ENCODE measurements at places on chromosomes 6 and 20.

DNA sequence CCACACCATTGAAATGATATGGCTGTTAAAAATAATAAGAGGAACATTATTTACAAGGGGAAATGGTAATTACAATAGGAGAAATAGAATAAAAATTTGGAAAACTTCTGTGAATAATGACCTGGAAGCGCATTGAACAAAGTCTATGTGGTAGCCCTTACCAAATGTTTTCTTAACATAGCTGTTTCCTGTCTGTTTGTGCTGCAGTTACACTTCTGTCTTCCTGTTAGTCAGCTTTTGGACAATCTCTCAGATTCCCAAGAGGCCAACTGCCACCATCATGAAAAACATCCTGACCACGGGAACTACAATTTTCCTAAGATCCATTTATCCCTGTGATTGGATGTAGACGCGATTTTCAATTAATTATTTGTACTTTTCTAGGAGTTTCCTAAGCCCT, 754.4 kb upstream of the MARCKS start:
- no peak overlapping the region for H3K4me3 ChIP-seq
- no peaks in the 10 kb centered on the region for H3K36me3 ChIP-seq
- no peaks in the 10 kb centered on the region for H3K27me3 ChIP-seq
- no peak for DNase-seq
- no peaks in the 10 kb centered on the region for H3K4me1 ChIP-seq
- H3K27ac ChIP-seq: no peak overlapping the region

GRCh38 chr6:128519931-128520435, 416 bp downstream of the PTPRK start:
- peaks cover 23% of the 10 kb centered on the region for H3K4me1 ChIP-seq
- peak overlapping the region; percentile 91 for H3K27ac ChIP-seq
- H3K4me3 ChIP-seq: peak overlapping the region; percentile 92
- peaks cover 7% of the 10 kb centered on the region for H3K27me3 ChIP-seq

GRCh38 chr6:156928972-156929371, 151.8 kb downstream of the ARID1B start:
- DNase-seq: no peak
- H3K36me3 ChIP-seq: no peaks in the 10 kb centered on the region
- H3K27ac ChIP-seq: no peak overlapping the region
- no peak overlapping the region for H3K4me3 ChIP-seq
- H3K27me3 ChIP-seq: no peaks in the 10 kb centered on the region

- H3K4me1 ChIP-seq: peaks cover 16% of the 10 kb centered on the region
- peaks cover 17% of the 10 kb centered on the region for H3K27me3 ChIP-seq
- peak; percentile 79 for DNase-seq
- no peaks in the 10 kb centered on the region for H3K36me3 ChIP-seq
Observed at GRCh38 chr6:43368259-43369160, 937 bp downstream of the ZNF318 start.

DNA sequence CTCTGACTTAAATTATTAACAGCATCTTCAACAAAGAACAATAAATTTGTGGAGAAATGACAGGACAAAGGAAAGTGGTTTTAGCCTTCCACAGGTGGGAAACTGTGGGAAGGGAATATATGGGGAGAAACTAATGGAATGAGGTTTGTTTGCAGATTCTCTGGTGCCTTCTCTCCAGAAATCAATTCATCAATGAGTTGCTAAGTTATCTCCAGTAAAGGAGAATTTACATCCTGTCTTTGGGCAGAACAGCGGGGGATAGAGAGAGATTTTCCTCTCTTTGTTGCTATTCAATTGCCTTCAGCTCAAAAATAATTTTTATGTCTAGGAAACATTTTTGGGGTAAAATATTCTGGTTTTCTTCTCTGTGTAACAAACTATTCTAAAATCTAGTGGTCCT, 36.9 kb upstream of the LCA5 start:
- no peak overlapping the region for H3K4me3 ChIP-seq
- peak overlapping the region; percentile 2 for H3K27ac ChIP-seq
- peaks cover 44% of the 10 kb centered on the region for H3K4me1 ChIP-seq
- no peaks in the 10 kb centered on the region for H3K27me3 ChIP-seq
- peak; percentile 26 for DNase-seq

DNA sequence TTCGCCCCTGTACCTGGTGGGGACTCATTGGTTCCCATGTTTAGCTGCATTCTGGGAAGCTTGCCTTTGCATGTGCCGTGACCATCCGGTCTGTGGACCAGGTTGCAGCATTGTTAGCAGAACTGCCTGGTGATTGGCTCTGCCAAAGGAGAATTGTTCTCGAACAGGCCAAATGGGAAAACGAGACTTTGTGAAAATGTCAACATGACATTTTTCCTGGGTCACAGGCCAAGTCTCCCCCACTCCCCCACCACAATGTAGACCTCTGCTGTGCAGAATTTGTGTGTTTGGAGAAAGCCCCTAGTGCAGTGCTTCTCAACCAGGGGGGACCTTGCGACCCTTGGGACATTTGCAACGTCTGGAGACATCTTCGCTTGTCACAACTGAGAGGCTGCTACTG, 23.2 kb downstream of the CDH22 start:
- peaks cover 4% of the 10 kb centered on the region for H3K4me1 ChIP-seq
- no peak overlapping the region for H3K4me3 ChIP-seq
- no peak overlapping the region for H3K27ac ChIP-seq
- H3K27me3 ChIP-seq: no peaks in the 10 kb centered on the region

DNA sequence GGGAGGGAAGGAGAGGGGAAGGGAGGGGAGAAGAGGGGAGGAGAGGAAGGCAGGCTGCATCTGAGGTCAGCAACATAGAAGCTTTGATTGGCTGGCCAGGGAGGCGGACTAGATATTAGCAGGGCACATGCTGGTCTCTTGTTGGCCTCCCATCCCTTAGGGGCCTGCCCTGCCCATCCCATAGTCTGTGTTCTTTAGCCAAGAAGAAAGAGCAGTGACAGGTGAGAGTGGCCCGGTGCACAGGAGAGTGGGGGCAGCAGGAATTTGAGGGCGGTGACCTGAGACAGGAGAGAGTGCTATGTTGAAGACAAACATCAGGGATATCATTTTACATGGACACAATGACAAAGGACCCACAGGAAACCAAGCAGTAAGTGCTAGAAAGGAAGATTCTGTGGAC, 413.5 kb downstream of the SYNE1 start:
- peaks cover 15% of the 10 kb centered on the region for H3K36me3 ChIP-seq
- no peak overlapping the region for H3K4me3 ChIP-seq
- no peaks in the 10 kb centered on the region for H3K4me1 ChIP-seq
- H3K27ac ChIP-seq: no peak overlapping the region
- no peak for DNase-seq
- no peaks in the 10 kb centered on the region for H3K27me3 ChIP-seq

DNA sequence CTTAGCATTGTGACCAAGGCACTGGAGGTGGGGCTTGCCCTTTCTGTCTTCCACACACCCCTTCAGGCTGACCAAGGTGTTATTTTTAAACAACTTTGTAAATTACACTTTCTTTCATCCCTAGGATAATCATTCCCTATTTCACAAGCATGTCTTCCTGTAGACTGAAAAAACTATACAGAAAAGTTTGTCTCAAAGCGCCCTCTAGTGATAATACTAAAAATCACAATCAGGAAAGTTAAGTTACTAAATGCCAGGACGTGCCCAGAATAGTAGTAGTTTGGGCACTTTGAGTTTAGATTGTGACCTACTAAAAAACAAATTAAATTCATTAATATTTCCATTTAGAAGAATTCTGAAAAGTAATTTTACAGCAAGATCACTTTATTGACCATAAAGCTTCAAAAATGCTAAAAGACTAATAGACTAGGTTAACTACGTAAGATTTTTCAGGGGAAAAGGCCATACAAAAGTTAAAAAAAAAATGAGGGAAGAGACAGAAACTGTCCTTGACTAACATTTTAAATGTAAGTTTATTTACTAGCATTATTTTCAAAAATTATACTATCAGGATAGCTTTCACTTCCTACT, 123.3 kb upstream of the DUSP22 start:
- H3K27ac ChIP-seq: no peak overlapping the region
- no peaks in the 10 kb centered on the region for H3K36me3 ChIP-seq
- no peaks in the 10 kb centered on the region for H3K27me3 ChIP-seq
- no peaks in the 10 kb centered on the region for H3K4me1 ChIP-seq
- H3K4me3 ChIP-seq: no peak overlapping the region

GRCh38 chr6:134819236-134819635, 130.7 kb downstream of the ALDH8A1 start:
- no peaks in the 10 kb centered on the region for H3K36me3 ChIP-seq
- no peaks in the 10 kb centered on the region for H3K4me1 ChIP-seq
- H3K4me3 ChIP-seq: no peak overlapping the region
- H3K27ac ChIP-seq: no peak overlapping the region
- H3K27me3 ChIP-seq: no peaks in the 10 kb centered on the region

DNA sequence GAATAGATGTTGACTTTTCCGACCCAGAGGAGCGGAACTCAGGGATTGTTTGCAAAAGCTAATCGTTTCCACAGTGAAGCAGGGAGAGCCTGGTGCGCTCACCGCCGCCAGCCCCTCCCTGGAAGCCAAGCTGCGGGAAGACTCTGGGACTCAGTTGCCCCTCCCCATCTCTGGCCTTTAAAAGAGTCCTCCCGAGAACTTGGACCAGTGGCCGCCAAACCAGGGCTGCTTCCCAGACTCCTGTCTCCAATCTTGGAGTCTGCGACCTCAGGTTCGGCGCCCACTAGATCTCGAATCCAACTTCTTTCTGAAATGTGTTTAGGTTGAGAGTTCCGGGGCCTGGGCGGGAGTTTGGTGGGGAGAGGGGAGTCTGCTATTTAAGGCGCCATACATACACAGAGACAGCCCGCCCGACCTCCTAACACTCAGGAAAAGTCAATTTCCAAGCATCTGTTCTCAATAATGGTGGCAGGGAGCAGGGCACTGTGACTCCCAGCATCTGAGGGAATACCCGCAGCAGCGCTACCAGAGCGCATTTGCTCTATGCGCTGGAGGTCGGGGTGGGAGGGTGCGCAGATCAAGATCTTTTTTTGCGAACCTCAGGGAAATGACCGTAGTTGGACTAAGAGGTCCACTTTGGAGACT, 800 bp upstream of the GRIK2 start:
- DNase-seq: peak; percentile 53
- peaks cover 10% of the 10 kb centered on the region for H3K4me1 ChIP-seq
- H3K4me3 ChIP-seq: peak overlapping the region; percentile 79
- H3K27me3 ChIP-seq: peaks cover 59% of the 10 kb centered on the region

- no peaks in the 10 kb centered on the region for H3K36me3 ChIP-seq
- H3K4me1 ChIP-seq: no peaks in the 10 kb centered on the region
- H3K4me3 ChIP-seq: no peak overlapping the region
- no peak overlapping the region for H3K27ac ChIP-seq
- no peak for DNase-seq
Observed at GRCh38 chr6:106118835-106119431, 32.8 kb downstream of the PRDM1 start.

DNA sequence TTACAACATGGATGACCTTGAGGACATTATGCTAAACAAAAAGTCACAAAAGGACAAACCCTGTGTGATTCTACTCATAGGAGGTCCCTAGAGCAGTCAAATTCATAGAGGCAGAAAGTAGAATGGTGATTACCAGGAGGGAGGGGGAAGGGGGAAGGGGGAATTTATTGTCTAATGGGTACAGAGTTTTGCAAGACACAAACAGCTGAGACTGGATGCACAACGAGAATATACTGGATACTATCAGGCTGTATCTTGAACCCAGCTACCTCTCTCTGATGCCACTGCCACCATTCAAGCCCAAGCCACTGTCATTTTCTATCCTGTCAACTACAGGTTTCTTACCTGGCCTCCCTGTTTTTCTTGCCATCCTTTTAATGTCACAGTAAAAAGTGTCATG, 252.3 kb downstream of the ATXN1 start:
- H3K27me3 ChIP-seq: no peaks in the 10 kb centered on the region
- H3K4me3 ChIP-seq: no peak overlapping the region
- H3K27ac ChIP-seq: no peak overlapping the region

- no peaks in the 10 kb centered on the region for H3K36me3 ChIP-seq
- peaks cover 87% of the 10 kb centered on the region for H3K27me3 ChIP-seq
- peaks cover 42% of the 10 kb centered on the region for H3K4me1 ChIP-seq
- H3K27ac ChIP-seq: no peak overlapping the region
Observed at GRCh38 chr6:154509421-154510143, 903 bp downstream of the CNKSR3 start.

- H3K36me3 ChIP-seq: no peaks in the 10 kb centered on the region
- DNase-seq: no peak
- H3K27ac ChIP-seq: no peak overlapping the region
- H3K4me3 ChIP-seq: no peak overlapping the region
Observed at GRCh38 chr6:131640100-131640499, 3.0 kb downstream of the ENPP3 start.

DNA sequence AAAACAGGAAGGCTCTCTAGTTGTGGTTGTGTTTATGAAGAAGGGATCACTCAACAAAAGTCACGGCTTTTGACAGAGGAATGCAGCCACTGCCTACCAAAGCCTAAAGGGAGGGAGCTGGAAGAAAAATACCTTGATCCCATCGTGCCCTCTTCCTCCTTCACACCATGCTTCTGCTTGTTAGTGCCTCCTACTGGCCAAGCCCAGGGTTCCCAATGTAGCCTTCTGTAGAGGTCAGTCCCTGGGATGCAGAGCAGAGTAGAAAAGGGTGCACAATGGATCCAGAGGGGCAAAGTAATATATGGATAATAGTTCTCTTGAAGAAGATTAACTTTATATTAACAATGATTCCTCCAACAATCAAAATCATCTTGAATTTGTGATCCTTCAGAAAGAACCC, 293.5 kb upstream of the FERMT1 start:
- no peak overlapping the region for H3K27ac ChIP-seq
- H3K4me1 ChIP-seq: no peaks in the 10 kb centered on the region
- no peaks in the 10 kb centered on the region for H3K27me3 ChIP-seq
- no peak overlapping the region for H3K4me3 ChIP-seq
- DNase-seq: peak; percentile 16

- H3K36me3 ChIP-seq: no peaks in the 10 kb centered on the region
- no peaks in the 10 kb centered on the region for H3K27me3 ChIP-seq
- H3K27ac ChIP-seq: no peak overlapping the region
- no peak overlapping the region for H3K4me3 ChIP-seq
Observed at GRCh38 chr20:61449916-61450315, 197.9 kb downstream of the CDH4 start.

- no peaks in the 10 kb centered on the region for H3K36me3 ChIP-seq
- no peak overlapping the region for H3K4me3 ChIP-seq
- peaks cover 4% of the 10 kb centered on the region for H3K4me1 ChIP-seq
- no peak overlapping the region for H3K27ac ChIP-seq
Observed at GRCh38 chr6:111824608-111825337, 48.5 kb downstream of the FYN start.

GRCh38 chr6:47254906-47255305, 54.8 kb downstream of the TNFRSF21 start:
- H3K27me3 ChIP-seq: no peaks in the 10 kb centered on the region
- H3K4me3 ChIP-seq: no peak overlapping the region
- no peak for DNase-seq
- H3K27ac ChIP-seq: no peak overlapping the region

DNA sequence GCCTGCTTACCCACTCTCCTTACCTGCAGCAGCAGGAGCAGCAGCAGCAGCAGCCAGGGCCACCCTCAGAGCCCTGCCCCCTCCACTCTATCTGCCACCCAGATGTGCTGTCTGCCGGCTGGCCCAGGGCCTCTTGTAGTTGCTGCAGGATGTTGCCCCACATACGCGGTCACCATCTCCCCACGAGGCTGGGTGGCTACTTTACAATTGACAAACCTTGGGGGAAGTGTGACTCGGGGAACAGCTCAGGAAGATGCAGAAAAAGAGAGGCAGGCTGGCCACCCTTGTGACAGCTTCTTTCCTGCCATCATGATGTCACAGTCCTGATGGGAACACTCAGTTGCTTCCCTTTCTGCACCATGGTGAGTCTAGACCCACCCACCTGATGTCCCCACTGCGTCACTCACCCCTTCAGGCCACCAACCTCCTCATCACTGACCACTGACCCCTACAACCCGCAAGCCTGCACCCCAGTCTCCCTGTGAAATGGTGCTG, 14.5 kb downstream of the TREM1 start:
- no peaks in the 10 kb centered on the region for H3K27me3 ChIP-seq
- no peak overlapping the region for H3K4me3 ChIP-seq
- DNase-seq: no peak
- no peak overlapping the region for H3K27ac ChIP-seq
- H3K36me3 ChIP-seq: no peaks in the 10 kb centered on the region
